NCI-H226 (cell line): ENCODE measurements at places on chromosomes 3 and 15.

DNA sequence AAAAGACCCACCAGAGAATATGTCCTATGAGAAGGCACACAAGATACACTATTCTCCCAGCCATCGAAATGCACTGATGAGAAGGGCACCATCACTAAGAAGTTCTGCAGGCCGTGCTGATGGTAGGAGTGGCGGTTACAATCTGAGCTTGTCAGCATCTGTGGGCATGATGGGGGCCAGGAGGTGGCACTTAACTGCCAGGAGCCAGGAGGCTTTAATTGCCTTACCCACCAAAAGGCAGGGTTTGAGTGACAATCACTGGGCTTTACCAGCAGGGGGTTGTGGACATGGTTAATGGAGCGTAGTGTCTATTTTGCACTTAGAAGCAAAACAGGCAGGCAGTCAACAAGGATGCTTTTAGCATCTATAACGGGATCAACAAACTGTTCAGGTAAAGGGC lies 16.0 kb upstream of the SQOR start:
- no peak for DNase-seq

DNA sequence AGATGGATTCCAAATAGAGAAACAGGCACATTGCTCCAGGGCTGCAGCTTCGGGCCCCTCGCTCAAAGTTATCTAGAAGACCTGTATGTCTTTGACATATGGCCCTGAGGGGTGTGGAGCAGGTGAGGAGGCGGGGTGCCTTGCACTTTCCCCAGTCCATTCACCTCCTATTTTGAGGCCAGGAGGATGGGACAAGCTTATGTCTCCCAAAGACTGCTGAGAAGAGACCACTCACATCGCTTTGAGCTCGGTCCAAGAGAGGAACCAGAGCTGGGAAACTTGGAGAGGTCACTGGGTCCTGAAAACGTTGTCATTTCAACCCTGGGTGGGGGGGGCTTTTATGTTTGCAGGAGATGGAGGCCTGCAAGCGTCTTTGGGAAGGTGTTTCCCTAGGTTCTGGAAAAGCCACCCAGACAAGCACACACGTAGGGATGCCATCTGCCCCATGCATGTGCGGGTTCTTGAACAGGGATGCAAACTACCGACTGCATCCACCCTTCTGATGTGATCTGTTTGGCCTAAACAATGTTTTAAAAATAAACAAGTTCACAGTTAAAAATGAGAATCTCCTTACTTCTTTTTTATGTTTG lies 33.7 kb upstream of the SYNM start:
- no peak for DNase-seq

DNA sequence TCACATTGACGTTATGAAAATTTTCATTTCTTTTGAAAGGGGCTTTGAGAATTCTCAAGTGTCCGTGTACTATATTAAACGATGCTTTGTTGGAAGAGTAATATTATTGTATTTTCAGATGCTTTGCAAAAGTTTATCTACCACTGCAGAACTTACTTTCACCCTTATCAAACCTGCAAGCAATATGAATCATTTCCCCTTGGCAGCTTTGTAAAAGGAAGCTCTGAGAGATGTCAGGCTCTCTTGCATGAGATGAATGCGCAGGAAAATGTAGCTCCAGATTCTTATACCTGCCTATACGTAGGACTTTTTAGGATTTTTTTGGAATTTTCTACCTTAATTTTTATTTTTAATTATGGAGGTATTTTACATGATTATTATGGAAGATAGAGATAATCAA lies 34.5 kb downstream of the GPD1L start:
- peak; percentile 79 for DNase-seq

GRCh38 chr3:55537129-55537528 lies 50.0 kb upstream of the WNT5A start:
- no peak for DNase-seq

- no peak for DNase-seq
These were observed 28.8 kb downstream of the GOLGA6A start for GRCh38 chr15:74053517-74053916.

DNA sequence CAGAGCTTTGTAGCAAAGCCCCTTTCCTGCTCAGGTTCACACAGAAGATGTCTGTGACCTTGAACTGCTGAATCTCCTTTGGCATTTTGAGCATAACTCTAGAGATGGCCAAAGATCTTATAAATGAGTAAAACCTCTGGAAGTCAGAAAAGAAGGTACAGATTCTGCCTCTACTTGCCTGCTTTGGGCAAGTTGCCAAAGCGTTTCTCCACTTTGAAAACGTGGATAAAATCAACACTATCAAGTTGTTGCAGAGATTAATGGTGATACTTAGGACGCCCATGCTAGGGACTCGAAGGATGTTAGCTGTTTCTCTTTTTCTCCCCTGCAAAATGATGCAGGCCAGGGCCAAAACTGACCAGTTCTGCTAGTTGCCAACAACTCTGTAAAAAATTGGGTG lies 68.0 kb upstream of the CMTM7 start:
- DNase-seq: no peak

- no peak for DNase-seq
These were observed 504.7 kb upstream of the NR2F2 start for GRCh38 chr15:95825671-95826411.

DNA sequence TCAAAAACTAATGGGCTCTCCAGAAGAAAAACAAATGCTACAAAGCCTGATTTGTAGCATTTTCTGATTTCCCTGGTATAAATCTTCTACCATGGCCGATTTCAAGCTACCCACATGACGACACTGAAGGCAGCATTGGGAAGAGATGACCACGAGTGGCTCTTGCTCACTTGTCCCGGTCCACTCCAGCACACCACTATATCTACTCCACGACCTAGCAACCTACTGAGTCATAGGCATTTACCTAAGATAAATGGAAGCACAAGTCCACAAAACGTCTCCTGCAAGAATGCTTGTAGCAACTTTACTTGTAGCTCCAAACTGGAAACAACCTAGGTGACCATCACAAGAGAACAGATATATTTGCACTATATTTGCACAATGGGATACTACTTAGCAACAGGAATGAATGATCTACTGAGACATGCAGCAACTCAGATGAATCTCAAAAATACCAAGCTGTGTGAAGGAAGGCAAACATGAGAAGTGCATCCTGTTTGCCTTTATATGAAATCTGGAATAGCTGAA lies 60.8 kb upstream of the HES1 start:
- peak; percentile 25 for DNase-seq

- DNase-seq: no peak
These were observed 99.6 kb upstream of the UBE2E1 start for GRCh38 chr3:23706111-23706510.

DNA sequence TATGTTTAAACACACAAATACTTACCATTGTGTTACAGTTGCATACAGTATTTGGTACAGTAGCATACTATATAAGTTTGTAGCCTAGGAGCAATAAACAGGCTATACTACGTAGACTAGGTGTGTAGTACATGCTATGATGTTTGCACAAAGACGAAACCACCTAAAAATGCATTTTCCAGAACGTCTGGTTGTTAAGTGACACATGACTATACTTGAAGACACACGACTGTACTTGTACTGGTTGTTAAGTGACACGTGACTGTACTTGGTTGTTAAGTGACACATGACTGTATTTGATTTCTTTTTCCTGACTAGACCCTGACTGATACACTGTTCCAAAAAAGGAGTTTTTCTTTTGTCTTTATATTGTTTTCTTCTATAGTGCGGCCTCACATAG lies 34.1 kb downstream of the RAB8B start:
- no peak for DNase-seq

- DNase-seq: no peak
These were observed 19.9 kb upstream of the TPM1 start for GRCh38 chr15:63022663-63023062.

DNA sequence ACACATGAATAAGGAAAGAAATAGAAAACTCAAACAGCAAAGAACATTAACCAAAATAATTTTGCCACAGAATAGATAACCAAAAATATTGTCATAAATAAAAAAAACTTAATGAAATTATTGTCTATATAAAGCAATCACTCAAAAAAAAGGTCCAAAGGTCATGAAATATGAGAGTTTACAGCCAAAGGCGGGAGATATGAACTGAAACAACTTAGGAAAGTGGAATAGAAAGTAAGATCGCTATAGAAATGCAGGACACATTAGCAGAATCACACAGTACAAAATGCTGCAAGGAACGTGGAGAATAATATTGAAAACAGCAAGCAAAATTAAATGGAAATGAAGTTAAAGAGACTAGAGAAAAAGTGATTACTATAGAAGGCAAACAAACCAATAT lies 375.0 kb upstream of the ARHGEF26 start:
- DNase-seq: no peak

DNA sequence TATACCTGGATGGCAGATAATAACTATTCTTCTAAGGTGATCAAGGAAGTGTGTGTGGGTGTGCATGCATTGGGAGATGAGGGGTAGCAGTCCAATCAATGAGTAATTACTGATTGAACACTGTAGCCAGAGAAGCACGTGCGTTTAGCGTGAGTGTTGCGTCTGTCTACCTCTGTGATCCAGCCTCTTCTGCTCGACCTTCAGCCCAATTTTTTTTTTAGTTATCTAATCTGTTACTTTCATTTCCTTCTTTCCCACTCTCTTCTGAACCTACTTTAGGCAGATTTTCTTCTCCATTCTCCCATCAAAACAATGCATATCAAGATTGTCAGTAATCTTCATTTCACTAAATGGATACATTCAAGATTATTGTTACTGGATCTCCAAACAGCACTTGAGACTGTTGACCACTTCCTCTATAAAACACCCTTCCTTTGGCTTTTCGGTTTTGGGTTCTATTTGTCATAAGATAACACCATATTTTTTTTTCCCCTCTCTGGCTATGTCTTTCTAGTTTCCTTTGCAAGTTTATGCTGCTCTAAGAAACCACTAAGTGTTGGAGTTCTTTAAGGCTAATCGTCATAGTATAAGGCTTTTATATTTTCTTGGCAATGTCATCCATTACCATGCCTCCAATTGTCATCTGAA lies 41.0 kb downstream of the MCTP2 start:
- DNase-seq: no peak

GRCh38 chr15:66657185-66658020 lies 44.6 kb upstream of the SMAD6 start:
- DNase-seq: no peak

DNA sequence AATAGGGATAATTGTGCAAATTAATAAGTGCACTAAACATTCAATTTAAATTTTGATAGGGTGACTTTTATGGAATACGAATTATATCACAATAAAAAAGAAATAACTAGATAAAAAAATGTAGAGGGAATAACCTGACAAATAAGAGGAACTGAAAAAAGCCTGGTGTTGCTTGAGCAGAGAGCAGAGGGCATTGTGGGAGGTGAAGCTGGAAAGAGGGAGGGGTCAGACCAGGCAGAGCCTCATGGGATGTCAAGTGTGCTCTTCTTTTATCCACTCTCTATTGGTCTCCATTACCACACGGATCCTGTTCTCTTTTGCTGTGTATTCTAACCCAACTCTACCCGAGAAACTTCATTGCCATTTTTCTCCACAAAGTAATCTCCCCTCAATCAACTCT lies 264.0 kb upstream of the CRBN start:
- no peak for DNase-seq

- DNase-seq: peak; percentile 70
These were observed 29.5 kb downstream of the KLHL24 start for GRCh38 chr3:183664913-183665381.

- DNase-seq: no peak
These were observed 270.1 kb downstream of the PDCD6IP start for GRCh38 chr3:34068505-34068904.

DNA sequence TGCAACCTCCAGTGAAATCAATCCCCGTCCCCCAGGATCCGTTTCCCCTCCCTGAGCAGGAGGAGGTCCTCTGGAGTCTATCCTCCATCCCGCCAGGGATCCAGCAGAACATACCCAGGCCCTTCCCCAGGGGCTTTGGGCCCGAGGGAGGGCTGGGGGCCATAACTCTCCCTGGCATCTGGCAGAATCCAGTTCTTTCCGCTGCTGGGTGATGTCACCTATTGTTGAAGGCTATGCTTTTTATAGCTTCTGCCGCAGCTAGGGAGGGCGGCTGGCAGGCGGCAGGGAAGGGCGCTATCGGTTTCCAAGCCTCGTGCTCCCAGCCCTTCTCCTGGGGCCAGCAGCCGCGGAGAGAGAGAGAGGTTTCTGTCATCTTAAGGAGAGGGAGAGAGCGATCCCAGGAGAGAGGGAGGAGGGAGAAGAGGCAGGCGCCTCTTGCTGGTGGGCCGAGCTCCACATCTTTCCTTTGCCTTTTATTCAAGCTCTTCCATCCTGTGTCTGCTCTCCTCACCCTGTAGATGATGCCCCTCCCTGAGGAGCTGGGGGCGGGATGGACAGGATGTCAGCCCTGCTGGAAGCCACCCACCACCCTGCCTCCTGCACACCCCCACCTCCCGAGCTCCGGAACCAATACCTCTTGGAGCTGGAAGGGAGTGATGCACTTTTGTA lies 120.1 kb downstream of the ANP32A start:
- DNase-seq: no peak

DNA sequence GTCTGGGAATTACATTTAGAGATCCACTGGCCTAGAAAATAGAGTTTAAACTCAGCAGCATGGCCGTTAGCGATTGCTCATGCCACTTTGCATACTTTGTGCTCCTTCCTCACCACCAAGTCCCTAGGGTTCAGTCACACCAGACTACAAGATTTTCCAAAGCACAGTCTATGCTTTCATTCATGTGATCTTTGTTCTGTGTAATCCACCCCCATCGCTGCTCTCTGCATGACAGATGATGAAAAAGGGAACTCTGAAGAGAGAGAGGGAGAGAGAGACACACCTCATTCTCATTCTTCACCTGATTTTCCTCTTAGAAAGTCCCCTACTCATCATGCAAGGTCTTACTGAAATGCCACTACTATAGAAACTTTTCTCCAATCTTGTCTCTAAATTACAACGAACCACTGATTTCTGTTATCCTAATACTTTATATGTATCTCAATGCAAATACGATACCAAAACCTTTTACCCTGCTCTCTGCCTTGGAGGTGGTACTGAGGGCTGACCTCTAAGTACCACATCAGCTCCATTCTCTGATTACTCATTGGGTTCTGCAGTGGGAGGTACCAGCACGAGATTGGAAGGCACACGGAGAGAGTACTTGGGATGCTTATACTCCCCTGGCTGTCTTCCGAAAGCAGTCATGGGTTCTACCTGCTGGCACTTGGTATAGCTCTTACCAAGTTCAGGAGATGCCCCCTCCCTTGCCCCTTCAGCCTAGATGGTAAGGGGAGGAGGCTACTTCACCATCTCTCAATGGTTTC lies 1.1 kb upstream of the PARP15 start:
- DNase-seq: no peak

GRCh38 chr3:16512435-16513140 lies 911 bp downstream of the RFTN1 start:
- DNase-seq: no peak

GRCh38 chr3:39150148-39150802 lies 3.1 kb downstream of the CSRNP1 start:
- DNase-seq: no peak

DNA sequence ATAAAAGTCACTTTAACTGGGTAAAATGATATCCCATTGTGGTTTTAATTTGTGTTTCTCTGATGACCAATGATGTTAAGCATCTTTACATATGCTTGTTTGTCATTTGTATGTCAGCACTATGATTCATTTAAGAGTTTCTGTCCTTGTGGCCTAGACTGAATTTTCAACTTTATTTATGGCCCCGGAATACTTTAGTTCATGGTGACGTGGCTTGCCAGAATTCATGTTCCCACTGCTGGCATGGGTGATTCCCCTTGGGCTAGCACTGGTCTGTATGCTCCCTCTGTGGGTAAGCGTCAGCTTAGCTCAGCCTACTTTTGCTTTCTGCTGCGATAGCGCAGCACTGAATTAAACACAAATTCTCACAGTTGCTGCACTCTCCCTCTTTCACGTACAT lies 436.3 kb upstream of the SGO1 start:
- no peak for DNase-seq
